MM.1S (cell line): ENCODE measurements at places on chromosomes 1 and 21.
A peak's percentile ranks its signal among the peaks of the same experiment; 100 is the strongest.

- DNase-seq: no peak
- no peaks in the 10 kb centered on the region for H3K36me3 ChIP-seq
- no peak overlapping the region for H3K4me3 ChIP-seq
- H3K27me3 ChIP-seq: no peaks in the 10 kb centered on the region
- no peak overlapping the region for H3K27ac ChIP-seq
- H3K4me1 ChIP-seq: no peaks in the 10 kb centered on the region
Observed at GRCh38 chr1:185721553-185721952, 12.6 kb upstream of the HMCN1 start.

GRCh38 chr1:161198897-161199431, at the start of gene ADAMTS4:
Gene ADAMTS4, minus strand, starts transcription at chr1:161199054. Its CDS starts 427 bp downstream, at chr1:161198627.
- no peak within 1 kb of the TSS for H3K27ac ChIP-seq
- DNase-seq: no peak
- H3K4me3 ChIP-seq: no peak within 1 kb of the TSS
- no peaks in the 10 kb centered on the region for H3K27me3 ChIP-seq
- H3K4me1 ChIP-seq: peaks cover 25% of the 10 kb centered on the region

- H3K36me3 ChIP-seq: no peaks in the 10 kb centered on the region
- H3K27me3 ChIP-seq: no peaks in the 10 kb centered on the region
- no peak overlapping the region for H3K4me3 ChIP-seq
- DNase-seq: no peak
- no peak overlapping the region for H3K27ac ChIP-seq
Observed at GRCh38 chr1:53195246-53196016, 1.2 kb upstream of the CPT2 start.

DNA sequence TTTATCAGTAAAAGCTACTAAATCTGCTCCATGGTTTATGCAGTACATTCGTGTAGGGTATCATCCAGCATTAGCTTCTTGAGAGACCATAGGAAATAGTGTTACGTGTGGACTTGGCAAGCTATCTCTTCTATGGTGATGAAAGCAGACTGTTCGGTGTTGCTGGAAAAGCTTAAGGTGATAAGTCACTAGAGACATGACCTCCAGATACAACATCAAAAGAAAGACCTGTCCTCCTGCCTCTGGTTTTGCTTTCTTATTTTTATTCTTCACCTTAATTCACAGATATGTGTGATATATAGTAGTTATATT, 53.5 kb upstream of the S1PR1 start:
- H3K4me1 ChIP-seq: no peaks in the 10 kb centered on the region
- H3K27me3 ChIP-seq: no peaks in the 10 kb centered on the region
- no peak overlapping the region for H3K27ac ChIP-seq
- no peak for DNase-seq
- H3K4me3 ChIP-seq: no peak overlapping the region

DNA sequence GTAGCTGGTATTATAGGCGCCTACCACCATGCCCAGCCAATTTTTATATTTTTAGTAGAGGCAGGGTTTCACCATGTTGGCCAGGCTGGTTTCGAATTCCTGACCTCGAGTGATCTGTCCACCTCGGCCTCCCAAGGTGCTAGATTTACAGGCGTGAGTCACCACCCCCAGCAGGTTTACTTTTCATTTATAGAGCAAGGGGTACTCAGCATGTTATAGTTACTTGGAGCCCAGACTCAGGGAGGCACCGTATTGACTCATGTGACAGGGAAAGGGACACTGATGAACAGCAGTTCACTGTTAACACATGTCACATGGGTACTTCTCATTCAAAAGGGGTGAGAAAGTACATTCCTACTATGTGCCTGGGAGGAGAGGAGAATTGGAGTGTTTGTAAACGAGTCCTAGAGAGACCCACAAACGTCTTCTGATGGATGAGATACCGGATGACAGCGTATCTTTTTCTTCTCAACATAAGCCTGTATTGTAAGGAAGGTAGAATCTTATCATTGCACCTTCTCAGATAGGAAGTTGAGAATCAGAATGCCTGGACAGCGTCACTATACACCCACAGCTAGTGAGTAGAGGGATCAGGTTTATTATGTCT, 510.0 kb downstream of the USP25 start:
- no peaks in the 10 kb centered on the region for H3K36me3 ChIP-seq
- no peak for DNase-seq
- H3K4me3 ChIP-seq: no peak overlapping the region
- H3K27ac ChIP-seq: no peak overlapping the region
- no peaks in the 10 kb centered on the region for H3K27me3 ChIP-seq
- H3K4me1 ChIP-seq: no peaks in the 10 kb centered on the region

- no peaks in the 10 kb centered on the region for H3K4me1 ChIP-seq
- no peaks in the 10 kb centered on the region for H3K36me3 ChIP-seq
- no peaks in the 10 kb centered on the region for H3K27me3 ChIP-seq
- DNase-seq: no peak
Observed at GRCh38 chr1:214990619-214991018, 91.9 kb upstream of the KCNK2 start.

GRCh38 chr1:207243442-207244408, 77.8 kb upstream of the CD55 start:
- no peak overlapping the region for H3K4me3 ChIP-seq
- no peak for DNase-seq
- no peaks in the 10 kb centered on the region for H3K36me3 ChIP-seq
- H3K27me3 ChIP-seq: no peaks in the 10 kb centered on the region
- no peak overlapping the region for H3K27ac ChIP-seq

DNA sequence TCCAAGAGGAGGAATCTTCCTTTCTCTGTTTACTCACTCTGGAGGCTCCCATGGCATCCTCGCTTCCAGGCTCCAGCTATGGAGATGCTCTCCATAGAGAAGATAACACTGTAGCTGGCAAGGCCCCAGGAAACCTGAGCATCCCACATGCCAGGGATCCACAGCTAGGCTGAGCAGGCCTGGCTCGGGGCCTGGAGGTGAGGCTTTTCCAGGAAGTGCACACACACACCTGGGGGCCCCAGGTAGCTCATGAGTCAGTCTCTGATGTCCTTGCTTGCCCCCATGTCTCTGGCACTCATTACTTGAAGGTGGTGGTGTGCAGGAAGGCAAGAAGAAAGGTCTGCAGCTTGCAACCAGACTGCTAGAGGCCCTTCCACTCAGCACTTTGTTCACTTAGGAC, 5.5 kb upstream of the LCE5A start:
- no peak overlapping the region for H3K27ac ChIP-seq
- no peak for DNase-seq
- no peaks in the 10 kb centered on the region for H3K27me3 ChIP-seq
- H3K36me3 ChIP-seq: no peaks in the 10 kb centered on the region
- no peak overlapping the region for H3K4me3 ChIP-seq

DNA sequence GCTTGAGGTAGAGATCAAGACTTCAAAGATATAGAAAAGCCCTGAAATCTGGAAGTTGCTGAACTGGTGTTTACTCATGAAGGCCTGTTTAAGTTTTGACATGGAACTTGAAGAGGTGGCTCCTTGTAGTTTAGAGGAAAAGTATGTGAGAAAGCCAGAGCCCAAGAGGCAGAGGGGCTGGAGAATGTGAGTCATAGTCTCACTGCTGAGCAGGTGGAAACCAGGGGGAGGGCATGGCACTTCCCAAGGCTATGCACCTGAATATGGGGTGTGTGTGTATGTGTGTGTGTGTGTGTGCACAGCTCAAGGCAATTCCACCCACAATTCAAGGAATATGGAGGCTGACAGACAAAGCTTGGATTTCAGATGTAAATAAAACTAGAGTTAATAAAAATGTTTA, 46.8 kb upstream of the C1orf198 start:
- no peak overlapping the region for H3K27ac ChIP-seq
- no peaks in the 10 kb centered on the region for H3K27me3 ChIP-seq
- DNase-seq: no peak
- no peak overlapping the region for H3K4me3 ChIP-seq
- H3K4me1 ChIP-seq: no peaks in the 10 kb centered on the region
- H3K36me3 ChIP-seq: no peaks in the 10 kb centered on the region; the same call in 1 of the 2 replicates

DNA sequence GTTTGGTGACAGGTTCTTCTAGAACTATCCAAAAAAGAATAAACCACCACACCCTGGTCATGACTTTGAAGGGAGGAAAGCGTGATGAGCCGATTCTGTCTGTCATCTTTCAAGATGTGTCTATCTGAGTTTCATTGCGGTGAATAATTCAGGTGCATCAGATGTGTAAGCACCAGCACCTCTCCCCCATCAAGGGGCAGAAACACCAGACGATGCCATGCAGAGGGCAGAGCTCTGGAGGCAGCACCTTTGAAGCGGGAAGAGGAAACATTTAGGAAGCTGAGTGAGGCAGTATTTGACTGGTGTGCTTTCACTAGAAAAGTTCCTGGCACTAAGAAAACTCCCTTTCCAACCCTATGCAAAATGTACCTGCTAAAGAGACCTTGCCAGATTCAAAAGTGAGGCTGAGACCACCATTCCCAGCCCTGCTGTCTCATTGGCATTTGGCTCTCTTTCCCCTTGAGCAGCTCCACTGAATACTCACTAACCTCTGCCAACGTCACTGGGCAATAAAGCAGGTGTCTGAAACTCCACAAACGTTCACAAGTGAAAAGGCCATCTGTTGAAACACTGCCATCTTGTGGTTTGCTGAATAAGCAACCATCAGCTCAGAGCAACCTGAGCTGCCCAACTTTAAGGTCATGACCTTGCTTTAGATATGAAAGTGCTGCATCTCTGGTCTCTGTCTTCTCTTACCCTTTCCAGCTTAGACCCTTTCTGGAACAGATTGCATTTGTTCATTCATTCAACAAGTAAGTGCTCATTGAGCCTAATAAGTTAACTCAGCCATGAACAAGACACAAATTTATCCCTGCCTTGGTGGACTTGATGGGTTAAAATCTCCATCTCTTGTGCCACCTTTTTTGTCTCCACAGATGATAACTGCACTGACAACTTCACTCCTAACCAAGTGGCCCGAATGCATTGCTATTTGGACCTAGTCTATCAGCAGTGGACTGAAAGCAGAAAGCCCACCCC, 228.6 kb downstream of the PAPPA2 start:
- no peak overlapping the region for H3K4me3 ChIP-seq
- H3K4me1 ChIP-seq: peaks cover 21% of the 10 kb centered on the region
- no peaks in the 10 kb centered on the region for H3K27me3 ChIP-seq
- H3K36me3 ChIP-seq: no peaks in the 10 kb centered on the region
- peak; percentile 97 for DNase-seq

- peaks cover 14% of the 10 kb centered on the region for H3K4me1 ChIP-seq
- no peaks in the 10 kb centered on the region for H3K27me3 ChIP-seq
- no peak overlapping the region for H3K4me3 ChIP-seq
- H3K27ac ChIP-seq: no peak overlapping the region
- DNase-seq: no peak
Observed at GRCh38 chr1:113874012-113874879, 2.7 kb upstream of the PTPN22 start.

- no peak overlapping the region for H3K4me3 ChIP-seq
- no peak for DNase-seq
- no peaks in the 10 kb centered on the region for H3K4me1 ChIP-seq
- H3K27me3 ChIP-seq: no peaks in the 10 kb centered on the region
- no peaks in the 10 kb centered on the region for H3K36me3 ChIP-seq
Observed at GRCh38 chr1:58457023-58457635, 89.4 kb downstream of the OMA1 start.

DNA sequence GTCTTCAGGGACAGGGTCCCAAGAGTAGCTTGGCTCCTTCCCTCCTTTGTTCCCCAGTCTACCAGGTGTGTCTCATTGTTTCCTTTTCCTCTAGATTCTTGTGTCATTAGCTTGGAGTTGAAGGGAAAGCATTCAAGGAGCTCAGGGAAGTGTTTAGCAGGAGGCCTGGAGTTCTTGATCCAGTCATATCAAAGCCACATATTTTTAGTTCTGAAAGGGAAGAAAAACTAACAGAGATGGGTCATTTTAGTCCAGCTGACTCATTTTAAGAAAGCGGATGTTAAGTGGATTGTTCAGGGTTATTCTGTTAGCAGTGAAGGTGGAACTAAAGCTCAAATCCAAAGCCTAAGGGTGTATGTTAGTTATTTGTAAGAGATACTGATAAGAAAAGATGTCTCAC, 721 bp downstream of the C1orf54 start:
- no peak for DNase-seq
- no peak overlapping the region for H3K4me3 ChIP-seq
- no peak overlapping the region for H3K27ac ChIP-seq

DNA sequence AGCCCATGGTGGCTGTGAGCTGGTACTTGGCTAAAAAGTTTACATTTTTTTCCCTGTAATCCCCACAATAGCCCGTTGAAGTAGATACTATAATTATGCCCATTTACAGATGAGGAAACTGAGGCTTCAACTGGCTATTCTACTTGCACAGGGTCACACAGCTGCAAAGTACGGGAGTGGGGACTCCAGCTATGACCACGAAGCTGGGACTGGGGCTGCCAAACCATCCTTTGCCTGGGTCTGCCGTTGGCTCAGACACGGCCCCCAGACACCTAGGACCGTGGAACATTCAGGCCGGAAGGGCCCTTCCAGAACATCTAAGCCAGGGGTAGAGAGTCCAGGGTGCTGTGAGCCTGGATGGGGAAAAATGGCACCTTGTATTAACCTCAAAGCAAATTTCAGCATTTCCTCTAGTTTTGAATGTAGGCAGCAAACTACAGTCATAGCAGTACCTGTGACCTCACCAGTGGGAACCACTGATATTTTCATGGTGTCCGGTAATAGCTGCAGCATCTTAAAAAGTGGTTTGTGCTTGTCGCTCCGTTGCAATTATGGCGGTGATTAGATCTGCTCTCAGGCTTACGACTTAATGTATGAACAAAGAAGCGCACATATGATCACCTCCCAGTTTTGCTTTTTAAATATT, 4.3 kb downstream of the TP73 start:
- no peaks in the 10 kb centered on the region for H3K27me3 ChIP-seq
- DNase-seq: no peak
- no peak overlapping the region for H3K4me3 ChIP-seq
- H3K36me3 ChIP-seq: no peaks in the 10 kb centered on the region
- no peaks in the 10 kb centered on the region; the same call in 1 of the 2 replicates for H3K4me1 ChIP-seq

- no peaks in the 10 kb centered on the region for H3K36me3 ChIP-seq
- H3K4me1 ChIP-seq: no peaks in the 10 kb centered on the region
- DNase-seq: no peak
- no peak overlapping the region for H3K4me3 ChIP-seq
- no peaks in the 10 kb centered on the region for H3K27me3 ChIP-seq
Observed at GRCh38 chr1:193629875-193630274, 443.5 kb upstream of the B3GALT2 start.

- no peak overlapping the region for H3K27ac ChIP-seq
- H3K36me3 ChIP-seq: no peaks in the 10 kb centered on the region
- DNase-seq: no peak
- H3K4me1 ChIP-seq: no peaks in the 10 kb centered on the region
Observed at GRCh38 chr21:45487891-45488600, 54.2 kb downstream of the SLC19A1 start.
